ENCODE measurements at places on chromosomes 12 and 14.
A peak's percentile ranks its signal among the peaks of the same experiment; 100 is the strongest.

DNA sequence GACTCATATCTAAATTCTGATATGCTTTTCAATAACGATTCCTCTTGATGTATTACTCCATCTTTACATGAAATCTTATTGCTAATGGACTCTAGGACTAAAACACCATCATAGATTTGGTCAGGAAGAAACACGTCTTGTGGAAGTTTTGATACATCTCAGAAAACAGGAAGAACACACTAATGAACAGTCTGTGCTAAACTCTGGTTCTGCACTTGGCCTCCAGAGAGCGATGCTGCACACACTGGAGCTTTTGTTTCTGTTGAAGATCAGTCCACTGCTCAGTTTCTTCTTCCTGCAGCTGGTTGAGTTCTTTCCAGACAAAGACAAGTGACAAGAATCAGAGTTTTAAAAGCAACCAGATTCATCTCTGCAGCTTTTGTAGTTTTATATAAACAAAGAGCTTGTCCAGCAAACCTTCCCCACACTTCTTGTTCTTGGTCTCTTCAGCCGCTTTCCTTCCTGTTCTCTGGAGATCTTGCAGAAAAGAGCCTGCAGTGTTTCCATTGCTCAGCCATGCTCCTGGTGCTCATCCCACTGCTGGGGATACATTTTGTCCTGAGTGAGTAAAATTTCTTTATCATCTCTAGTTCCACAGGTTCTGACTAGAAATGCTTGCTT, 229.1 kb upstream of the OR4E1 start:
- H3K4me1 ChIP-seq = peaks cover 3% of the 10 kb centered on the region
- no peaks in the 10 kb centered on the region for H3K36me3 ChIP-seq
- H3K27ac ChIP-seq = no peak overlapping the region
- peak; percentile 71 for DNase-seq

DNA sequence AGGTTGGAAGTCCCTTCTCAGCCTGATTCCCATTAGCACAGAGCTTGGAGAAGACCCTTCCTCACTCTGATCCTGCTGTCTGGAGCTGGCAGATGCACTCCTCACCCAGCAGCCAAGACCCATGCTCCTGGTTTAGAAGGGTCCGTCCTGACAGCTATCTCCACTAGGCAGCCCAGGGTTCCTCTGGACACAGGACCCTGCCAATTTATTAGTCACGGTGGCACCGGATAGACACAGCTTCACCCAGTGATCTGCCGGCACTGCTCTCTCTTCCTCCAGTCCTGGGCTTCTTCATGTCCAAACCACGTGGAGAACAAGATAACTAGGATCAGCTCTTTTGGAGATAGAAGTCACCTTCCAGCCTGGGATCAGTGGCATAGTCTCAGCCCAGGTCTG, 26.2 kb upstream of the TCL1B start:
- H3K4me3 ChIP-seq = no peak overlapping the region
- no peak for DNase-seq
- no peaks in the 10 kb centered on the region for H3K36me3 ChIP-seq
- no peak overlapping the region for H3K27ac ChIP-seq
- no peaks in the 10 kb centered on the region for H3K27me3 ChIP-seq

- peaks cover 28% of the 10 kb centered on the region for H3K4me1 ChIP-seq
- H3K27me3 ChIP-seq = no peaks in the 10 kb centered on the region
- H3K36me3 ChIP-seq = no peaks in the 10 kb centered on the region
- no peak overlapping the region for H3K4me3 ChIP-seq
These were observed 425.3 kb downstream of the ZFP36L1 start for GRCh38 chr14:68367536-68367935.

- no peak overlapping the region for H3K4me3 ChIP-seq
- H3K27me3 ChIP-seq = no peaks in the 10 kb centered on the region
- H3K36me3 ChIP-seq = no peaks in the 10 kb centered on the region
These were observed 3.8 kb upstream of the NUMB start for GRCh38 chr14:73462048-73462715.

DNA sequence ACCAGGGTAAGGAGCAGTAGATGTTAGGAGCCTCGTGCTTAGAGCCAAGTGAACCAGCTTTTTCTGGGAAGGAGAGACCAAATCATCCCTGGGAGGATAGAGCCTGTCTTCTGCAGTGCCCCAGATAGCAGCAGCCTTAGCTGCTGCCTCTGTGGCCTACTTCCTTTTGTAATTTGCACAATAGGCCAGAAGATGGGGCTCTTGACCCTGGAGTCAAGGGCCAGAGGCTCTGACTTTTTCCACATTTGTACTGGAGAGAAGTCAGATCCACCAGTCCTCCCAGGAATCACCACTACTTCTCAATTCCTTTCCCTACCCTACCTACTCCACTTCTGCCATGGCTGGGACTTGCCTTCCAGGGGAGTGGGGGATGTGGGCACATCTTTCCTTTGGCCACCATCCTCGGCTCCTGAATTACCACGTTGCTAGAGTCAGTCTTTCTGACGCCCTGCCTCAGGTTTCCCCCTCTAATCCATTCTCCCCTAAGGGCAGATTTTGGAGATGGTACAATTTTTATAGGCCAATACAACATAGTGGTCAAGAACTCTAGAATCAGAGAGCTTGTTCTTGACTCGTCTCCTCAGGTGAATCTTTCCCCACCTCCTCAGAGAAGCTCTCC, 3.3 kb upstream of the SLC4A8 start:
- peaks cover 10% of the 10 kb centered on the region for H3K4me1 ChIP-seq
- H3K4me3 ChIP-seq = no peak overlapping the region
- H3K36me3 ChIP-seq = no peaks in the 10 kb centered on the region
- peak; percentile 72 for DNase-seq

All from natural killer cell (primary cell).